ENCODE measurements at places on chromosomes 7 and 10.

GRCh38 chr7:3950249-3950648, 649.2 kb downstream of the SDK1 start:
- DNase-seq: no peak

DNA sequence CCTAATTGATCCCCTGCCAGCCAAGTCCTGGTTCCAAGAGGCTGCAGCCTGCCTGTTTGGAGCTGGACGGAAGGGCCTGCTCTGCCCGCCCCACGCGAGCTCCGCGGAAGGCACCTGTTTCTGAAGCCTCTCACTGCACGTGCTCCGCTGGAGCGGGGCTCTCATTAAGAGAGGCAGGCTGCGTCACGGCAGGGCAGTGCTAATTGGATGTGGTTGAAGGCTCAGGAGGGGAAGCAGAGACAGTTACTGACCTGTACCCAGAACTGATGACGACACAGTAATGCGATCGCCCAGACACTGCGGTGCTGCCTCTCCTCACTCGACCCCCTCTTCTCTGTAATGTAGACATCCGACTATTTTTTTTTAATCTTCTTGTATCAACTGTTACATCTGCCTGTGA, 411.1 kb upstream of the MGMT start:
- no peak for DNase-seq

GRCh38 chr10:21403256-21404015, 122.0 kb downstream of the SKIDA1 start:
- no peak for DNase-seq

GRCh38 chr10:36021096-36021495, 379.0 kb upstream of the FZD8 start:
- DNase-seq: no peak

DNA sequence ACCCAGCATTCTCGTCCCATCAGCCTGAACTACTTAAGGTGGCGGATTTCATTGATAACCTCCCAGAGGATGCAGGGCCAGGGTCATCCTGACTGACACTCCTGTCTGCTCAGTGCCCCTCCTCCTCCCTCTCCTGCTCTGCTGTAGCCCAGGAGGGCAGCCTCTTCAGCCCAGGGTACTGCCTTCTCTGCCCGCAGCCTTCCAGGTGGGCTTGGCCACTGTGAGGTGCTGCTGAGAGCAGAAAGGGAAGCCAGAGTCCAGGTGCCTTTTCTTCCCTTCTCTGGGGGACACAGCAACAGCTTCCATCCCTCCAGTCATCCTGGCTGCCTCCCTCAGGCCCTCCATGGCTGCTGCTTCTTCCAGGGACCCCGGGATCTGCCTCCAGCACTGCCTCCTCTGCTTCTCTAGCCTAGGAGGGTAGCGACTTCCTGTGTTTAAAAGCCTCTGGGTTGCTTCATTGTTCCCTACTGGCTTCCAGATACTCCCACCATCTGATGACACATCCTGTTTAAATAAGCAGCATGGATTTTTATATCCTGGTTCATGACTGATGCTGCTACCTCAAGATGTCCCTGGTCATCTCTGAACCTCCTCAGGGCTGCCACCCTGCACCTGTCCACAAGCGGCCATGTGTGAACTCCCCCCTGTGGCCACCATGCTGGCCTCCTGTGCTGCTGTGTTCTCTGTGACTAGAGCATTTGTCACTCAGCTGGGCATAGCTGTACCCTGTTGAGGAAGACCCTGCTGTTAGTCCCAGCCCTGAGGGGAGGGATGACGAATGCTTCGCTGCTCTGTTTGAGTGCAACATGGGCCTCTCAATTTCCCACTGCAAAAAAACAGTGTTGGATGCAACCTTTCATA, 55.8 kb downstream of the AKR1C4 start:
- no peak for DNase-seq

DNA sequence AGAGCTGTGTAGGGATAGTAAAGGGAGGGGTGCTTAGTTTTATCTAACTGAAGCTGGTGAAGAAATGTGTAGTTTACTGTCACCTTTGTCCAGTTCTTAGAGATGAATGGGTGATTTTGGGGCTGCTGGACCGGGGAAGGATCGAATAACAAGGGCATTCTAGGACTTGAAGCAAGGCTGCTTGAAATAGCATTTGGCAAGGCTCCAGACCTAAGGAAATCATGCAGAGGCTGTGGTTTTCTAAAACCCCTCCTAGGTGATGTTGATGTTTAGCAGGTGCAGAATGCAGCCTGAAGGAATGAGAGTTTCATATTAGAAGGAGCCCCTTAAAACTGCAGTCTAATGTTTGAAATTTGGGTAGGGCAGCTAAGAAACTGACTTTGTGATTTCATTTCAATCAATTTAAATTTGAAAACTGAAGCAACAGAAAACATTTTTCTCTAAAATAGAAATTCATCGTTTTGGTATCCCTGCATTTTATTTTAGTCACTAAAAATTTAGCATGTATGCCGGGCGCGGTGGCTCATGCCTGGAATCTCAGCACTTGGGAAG, 68.5 kb downstream of the TET1 start:
- no peak for DNase-seq

GRCh38 chr7:141220263-141220880, 146.5 kb downstream of the TMEM178B start:
- no peak for DNase-seq

- DNase-seq: peak; percentile 57
Observed at GRCh38 chr10:70952401-70952800, 64.0 kb upstream of the PCBD1 start.

GRCh38 chr10:90857635-90858460, at the start of gene HTR7:
TSS of gene HTR7 (minus strand) at chr10:90858039. CDS start at chr10:90857671, 368 bp downstream.
- DNase-seq: peak; percentile 33

DNA sequence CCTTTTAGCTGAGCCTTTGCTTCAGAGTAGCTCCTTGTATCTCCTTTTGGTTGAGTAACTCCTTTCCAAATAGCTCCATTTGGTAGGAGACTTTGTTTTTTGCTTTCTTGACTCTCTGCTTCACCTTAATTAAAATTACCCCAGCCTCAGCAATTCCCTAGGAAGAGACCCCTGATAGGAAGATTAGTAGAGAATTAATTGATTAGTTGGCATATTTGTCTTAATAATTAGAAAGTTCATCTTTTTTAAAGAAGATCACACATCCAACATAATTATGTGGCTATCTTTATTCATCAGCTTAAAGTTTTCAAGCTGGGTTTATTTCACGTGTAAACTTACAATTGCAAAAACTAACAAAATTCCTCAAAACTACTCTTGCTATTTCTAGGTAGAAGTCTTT, 119.1 kb downstream of the LRRN3 start:
- no peak for DNase-seq

GRCh38 chr7:151367284-151367683, 25.7 kb downstream of the NUB1 start:
- no peak for DNase-seq

GRCh38 chr7:19001854-19002253, 115.6 kb downstream of the TWIST1 start:
- no peak for DNase-seq

GRCh38 chr7:95794917-95795515, 22.7 kb downstream of the DYNC1I1 start:
- DNase-seq: peak; percentile 47

- DNase-seq: peak; percentile 89
Observed at GRCh38 chr10:111128331-111129180, 51.7 kb downstream of the ADRA2A start.

- no peak for DNase-seq
Observed at GRCh38 chr10:5582736-5583135, 58.0 kb downstream of the CALML3 start.

DNA sequence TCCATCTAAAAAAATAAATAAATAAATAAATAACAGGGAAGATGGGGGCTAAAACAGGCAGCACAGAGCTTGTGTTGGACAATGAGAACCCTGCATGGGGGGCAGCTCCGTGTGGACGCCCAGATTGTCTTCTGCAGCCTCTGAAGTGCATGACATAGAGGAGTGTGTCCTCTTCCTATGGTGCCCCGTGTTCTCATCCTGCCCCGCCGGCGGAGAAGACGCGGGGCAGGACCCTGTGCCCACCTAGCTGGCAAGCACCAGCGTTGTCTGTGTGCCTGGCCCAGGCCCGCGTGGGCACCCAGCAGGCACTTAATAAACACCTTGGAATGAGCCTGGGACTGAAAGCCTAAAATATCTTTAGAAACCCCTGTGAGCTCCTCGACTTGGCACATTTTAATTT, 88.7 kb upstream of the DNAAF5 start:
- no peak for DNase-seq

GRCh38 chr7:102875700-102876295, 37.0 kb upstream of the LRRC17 start:
- no peak for DNase-seq

DNA sequence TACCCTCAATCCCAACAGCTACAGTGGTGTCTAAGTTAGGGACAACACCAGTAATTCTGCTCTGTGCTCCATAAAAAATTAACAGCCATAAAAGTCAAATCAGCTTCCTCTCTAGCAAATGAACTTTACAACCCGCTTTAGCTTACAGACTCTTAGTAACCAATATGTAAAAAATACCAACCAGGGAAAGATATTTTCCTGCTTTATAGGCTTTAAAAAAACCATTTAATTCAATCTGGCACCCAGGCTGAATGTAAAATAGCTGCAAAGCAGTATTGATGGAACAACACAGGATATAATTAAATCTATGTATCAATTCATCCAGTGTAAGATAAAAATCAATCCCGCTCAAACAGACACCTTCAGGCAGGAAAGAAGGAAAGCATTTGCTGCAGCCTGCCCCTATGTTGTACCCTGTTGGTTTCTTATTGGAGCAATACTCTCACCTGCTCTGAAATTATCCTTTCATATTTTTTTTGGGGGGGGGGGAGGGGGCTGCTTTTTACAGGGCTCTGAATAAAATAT, 98.6 kb downstream of the NXPH1 start:
- no peak for DNase-seq

GRCh38 chr10:6200734-6201515, 1.8 kb upstream of the PFKFB3 start:
- DNase-seq: peak; percentile 57

DNA sequence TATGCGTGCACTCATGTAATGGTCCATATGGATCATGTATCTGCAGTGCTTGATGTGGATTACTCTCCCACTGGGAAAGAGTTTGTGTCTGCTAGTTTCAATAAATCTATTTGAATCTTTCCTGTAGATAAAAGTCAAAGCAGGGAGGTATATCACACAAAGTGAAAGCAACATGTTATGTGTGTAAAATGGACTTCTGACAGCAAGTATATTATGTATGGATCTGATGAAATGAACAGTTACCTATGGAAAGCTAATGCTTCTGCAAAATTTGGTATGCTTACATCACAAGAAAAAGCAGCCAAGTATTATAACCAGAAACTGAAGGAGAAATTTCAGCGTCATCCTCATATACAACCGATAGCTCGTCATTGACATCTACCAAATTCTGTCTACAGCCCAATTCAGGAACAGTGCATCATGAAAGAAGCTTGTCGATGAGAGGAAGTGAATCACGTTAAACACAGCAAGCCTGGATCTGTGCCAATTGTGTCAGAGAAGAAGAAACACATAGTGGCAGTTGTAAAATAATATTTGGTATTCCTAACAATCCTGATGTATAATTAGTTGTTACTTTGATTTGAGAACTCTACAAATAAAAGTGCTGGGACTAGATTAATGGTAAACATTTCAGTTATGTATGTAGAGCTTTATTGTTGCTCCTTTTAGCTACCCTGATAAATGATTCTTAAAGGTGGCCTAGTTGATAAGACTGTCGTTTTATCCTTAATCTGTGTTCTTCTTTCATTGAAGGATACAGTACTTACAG, 14.2 kb upstream of the SYPL1 start:
- peak; percentile 32 for DNase-seq

GRCh38 chr10:15795036-15795792, 65.1 kb downstream of the MINDY3 start:
- DNase-seq: no peak

DNA sequence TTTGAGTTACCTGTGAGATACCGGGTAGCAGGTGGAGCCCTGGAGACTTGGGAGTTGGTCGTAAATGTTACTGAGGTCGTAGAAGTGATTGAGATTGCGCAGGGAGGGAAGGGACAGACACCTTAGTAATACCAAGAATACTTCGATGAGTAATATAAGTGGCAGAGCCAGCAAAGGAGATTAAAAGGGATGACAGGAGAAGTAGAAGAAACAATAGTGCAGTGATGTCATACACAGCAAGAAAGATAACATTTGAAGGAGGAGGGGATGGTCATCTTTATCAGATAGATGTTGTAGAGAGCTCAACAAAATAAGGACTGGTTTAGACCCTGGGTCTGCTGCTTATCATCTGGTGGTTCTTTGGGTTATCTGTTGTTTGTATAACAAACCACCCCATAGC, 5.0 kb downstream of the BCCIP start:
- DNase-seq: no peak

DNA sequence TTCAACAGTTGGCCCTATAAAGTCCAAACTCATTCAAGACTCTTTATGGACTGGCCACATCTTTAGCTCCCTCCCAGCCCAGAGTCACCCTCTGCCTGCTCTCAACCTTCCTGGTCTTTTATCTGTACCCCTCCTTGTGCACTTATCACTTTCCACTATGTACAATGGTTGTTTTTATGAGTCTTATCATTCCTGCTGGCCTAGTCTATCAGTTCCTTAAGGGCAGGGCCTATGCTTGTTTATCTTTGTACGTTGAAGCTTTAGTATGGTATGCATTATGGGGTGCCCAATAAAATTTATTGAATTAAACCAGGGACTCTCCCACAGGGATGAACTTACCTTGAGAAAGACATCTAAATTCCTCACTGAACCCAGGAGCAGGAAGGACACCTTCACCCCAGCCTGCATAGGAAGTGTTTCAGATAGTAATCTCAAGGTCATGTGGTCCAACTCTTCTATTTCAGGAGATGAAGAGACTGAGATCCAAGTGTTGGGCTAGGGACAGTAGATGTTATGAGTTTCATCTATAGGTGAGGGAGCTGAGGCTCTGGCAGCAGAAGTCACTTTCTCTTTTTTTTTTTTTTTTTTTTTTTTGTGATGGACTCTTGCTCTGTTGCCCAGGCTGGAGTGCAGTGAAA, 13.3 kb upstream of the PDCD4 start:
- peak; percentile 96 for DNase-seq

GRCh38 chr10:50310560-50311174, 59.4 kb upstream of the ASAH2 start:
- DNase-seq: peak; percentile 42

DNA sequence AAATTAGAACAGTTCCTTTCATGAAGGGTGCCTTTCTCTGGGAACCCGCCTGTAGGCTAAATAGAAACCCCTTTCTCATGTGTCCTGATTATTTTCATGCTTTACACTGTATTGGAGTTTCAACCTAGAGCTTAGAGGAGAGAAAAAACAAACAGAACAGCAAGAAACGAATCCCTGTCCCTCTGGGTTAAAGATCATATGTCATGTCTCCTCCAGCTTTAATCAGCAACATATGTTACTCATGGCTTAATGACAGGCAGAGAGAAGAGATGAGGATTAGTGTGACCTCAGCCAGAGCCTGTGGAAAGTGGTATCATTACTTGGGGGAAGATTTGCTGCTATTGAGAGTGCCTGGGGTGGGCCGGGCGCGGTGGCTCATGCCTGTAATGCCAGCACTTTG, 32.1 kb downstream of the CRCP start:
- DNase-seq: peak; percentile 31

- no peak for DNase-seq
Observed at GRCh38 chr10:78931321-78932053, 137.3 kb upstream of the ZMIZ1 start.
